ENCODE measurements at places on chromosomes 16 and 17. TPM values are rescaled to one million over a fixed set of nuclear protein-coding genes. Genes with fewer than 3 reads are reported as not detected.

The SPIRE2 gene
- polyA plus RNA-seq: 5.0 TPM

The ANKFN1 gene
- not detected for polyA plus RNA-seq

The CSNK2A2 gene
- polyA plus RNA-seq: 44.7 TPM

The ARHGAP44 gene
- polyA plus RNA-seq: 5.8 TPM

The LRRC46 gene
- 0.14 TPM for polyA plus RNA-seq

The KCNJ2 gene
- 2.1 TPM for polyA plus RNA-seq

The LRRC37B gene
- 21.4 TPM for polyA plus RNA-seq

The PIMREG gene
- 81.7 TPM for polyA plus RNA-seq

The TMEM100 gene
- 0.52 TPM for polyA plus RNA-seq

The CCL17 gene
- polyA plus RNA-seq: not detected

The C16orf54 gene
- polyA plus RNA-seq: 2.0 TPM

The DOC2B gene
- 0.66 TPM for polyA plus RNA-seq

The VTN gene
- polyA plus RNA-seq: 0.17 TPM

The MYH13 gene
- polyA plus RNA-seq: not detected

The KCNG4 gene
- polyA plus RNA-seq: not detected

The CACNG3 gene
- polyA plus RNA-seq: not detected

The FXR2 gene
- 8.6 TPM for polyA plus RNA-seq

The CCL15 gene
- polyA plus RNA-seq: not detected

The UBALD2 gene
- 2.2 TPM for polyA plus RNA-seq

The PRDM7 gene
- polyA plus RNA-seq: 0.08 TPM

The WSCD1 gene
- 6.8 TPM for polyA plus RNA-seq

The MGAT5B gene
- 1.6 TPM for polyA plus RNA-seq

The SKAP1 gene
- polyA plus RNA-seq: 0.27 TPM

The KRTAP1-5 gene
- polyA plus RNA-seq: not detected

The CCDC200 gene
- not detected for polyA plus RNA-seq

The TMEM238L gene
- polyA plus RNA-seq: not detected

The MMP25 gene
- 7.7 TPM for polyA plus RNA-seq

The IGF2BP1 gene
- polyA plus RNA-seq: 66.1 TPM

The KPNA2 gene
- 375 TPM for polyA plus RNA-seq

The TSPAN10 gene
- 1.5 TPM for polyA plus RNA-seq
